Effector memory CD8-positive, alpha-beta T cell (primary cell): ENCODE measurements at places on chromosomes 6 and 20.

- H3K36me3 ChIP-seq, result no peaks in the 10 kb centered on the region
- H3K4me1 ChIP-seq, result no peaks in the 10 kb centered on the region
- H3K27me3 ChIP-seq, result no peaks in the 10 kb centered on the region
Observed at GRCh38 chr20:61704661-61705060, 361.0 kb downstream of the TAF4 start.

DNA sequence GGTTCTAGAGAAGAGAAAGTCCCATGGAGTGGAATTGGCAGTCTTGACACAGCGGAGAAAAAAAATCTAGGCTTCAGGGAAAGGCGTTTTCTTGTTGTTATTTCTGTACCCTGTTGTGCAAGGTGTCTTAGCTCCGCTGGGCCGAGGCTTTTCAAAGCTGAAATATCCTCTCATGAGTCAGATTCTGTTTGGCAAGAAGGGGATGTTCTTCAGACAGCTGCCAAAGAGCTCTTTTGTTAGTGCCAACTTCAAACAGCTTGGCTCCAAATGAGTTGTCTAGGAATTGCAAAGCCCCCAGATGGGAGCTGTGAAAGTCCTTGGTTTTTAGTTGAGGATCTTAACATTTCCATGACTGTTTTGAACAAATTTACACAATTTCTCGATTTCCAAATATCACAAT lies 45.6 kb downstream of the LRRN4 start:
- peaks cover 33% of the 10 kb centered on the region for H3K36me3 ChIP-seq
- peak overlapping the region; percentile 13 for H3K27ac ChIP-seq
- H3K4me1 ChIP-seq, result peaks cover 16% of the 10 kb centered on the region
- peak overlapping the region; percentile 92 for H3K4me3 ChIP-seq
- H3K27me3 ChIP-seq, result no peaks in the 10 kb centered on the region

DNA sequence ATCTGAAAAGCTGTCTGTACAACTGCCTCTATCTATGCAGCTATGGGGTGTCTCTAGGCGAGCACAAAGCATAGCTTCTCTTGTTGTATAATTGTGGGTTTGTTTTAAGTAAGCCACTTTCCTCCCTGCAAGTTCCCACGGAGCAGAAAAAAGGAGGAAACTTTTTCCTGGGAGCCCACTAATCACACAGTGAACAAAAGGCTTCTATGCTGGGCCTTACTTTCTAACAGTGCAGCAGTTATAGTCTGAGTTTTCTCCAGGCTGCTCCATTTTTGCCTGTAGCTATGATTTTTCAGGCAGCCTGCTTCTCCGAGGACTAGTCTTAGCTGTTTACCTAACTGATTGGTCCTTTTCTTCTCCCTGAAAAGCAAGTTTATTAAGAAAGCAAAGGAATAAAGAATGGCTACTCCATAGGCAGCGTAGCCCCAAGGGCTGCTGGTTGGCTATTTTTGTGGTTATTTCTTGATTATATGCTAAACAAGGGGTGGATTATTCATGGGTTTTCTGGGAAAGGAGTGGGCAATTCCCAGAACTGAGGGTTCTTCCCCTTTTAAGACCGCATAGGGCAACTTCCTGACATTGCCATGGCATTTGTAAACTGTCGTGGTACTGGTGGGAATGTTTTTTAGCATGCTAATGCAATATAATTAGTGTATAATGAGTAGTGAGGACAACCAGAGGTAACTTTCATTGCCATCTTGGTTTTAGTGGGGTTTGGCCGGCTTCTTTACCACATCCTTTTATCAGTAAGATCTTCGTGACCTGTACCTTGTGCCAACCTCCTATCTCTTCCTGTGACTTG lies 84.3 kb downstream of the OPRM1 start:
- no peaks in the 10 kb centered on the region for H3K36me3 ChIP-seq
- peaks cover 38% of the 10 kb centered on the region for H3K27me3 ChIP-seq
- DNase-seq, result no peak
- H3K27ac ChIP-seq, result no peak overlapping the region
- H3K4me3 ChIP-seq, result no peak overlapping the region

DNA sequence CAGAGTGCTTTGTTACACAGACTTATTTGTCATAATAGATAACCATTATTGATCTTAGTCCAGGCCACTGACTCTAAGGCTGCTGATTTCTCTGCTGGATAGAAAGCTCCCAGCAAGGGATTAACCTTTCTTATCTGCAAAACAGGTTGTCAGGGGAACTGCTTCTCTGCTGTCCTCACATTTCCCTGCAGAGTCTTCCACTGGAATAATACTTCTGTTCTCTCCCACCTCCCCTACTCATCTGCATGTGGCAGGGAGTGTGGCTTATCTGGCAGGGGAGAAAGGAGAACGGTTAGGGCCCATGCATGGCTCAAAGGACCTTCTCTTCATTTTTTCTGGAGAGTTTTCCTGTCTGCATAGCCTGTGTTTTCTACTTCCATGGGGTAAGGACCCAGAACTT lies 86.2 kb downstream of the LAMP5 start:
- no peak overlapping the region for H3K4me3 ChIP-seq
- no peaks in the 10 kb centered on the region for H3K4me1 ChIP-seq
- H3K36me3 ChIP-seq, result no peaks in the 10 kb centered on the region

DNA sequence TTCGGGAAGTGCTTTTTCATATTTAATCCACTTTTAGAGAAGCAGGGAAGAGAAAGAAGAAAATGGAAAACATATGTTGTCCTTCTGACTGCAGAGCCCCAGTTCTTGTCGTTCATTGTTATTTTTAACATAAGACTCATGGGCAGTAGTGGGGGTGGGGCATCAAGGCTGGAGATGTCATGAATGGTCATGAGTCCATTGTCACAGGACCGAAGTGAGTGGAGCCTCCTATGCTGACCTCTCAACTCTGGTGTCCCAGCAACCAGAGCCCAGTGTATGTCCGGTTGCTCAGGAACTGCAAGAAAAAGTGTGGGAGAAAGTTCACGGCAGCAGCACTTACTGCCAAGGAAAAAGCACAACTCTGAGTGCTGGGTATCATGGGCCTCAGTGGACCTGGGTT lies 108.6 kb downstream of the BANF2 start:
- peaks cover 30% of the 10 kb centered on the region for H3K27me3 ChIP-seq
- H3K4me3 ChIP-seq, result no peak overlapping the region
- peaks cover 1% of the 10 kb centered on the region for H3K36me3 ChIP-seq
- no peak overlapping the region for H3K27ac ChIP-seq
- no peaks in the 10 kb centered on the region for H3K4me1 ChIP-seq

- no peak overlapping the region for H3K27ac ChIP-seq
- DNase-seq, result no peak
- no peak overlapping the region for H3K4me3 ChIP-seq
- no peaks in the 10 kb centered on the region for H3K36me3 ChIP-seq
- no peaks in the 10 kb centered on the region for H3K4me1 ChIP-seq
Observed at GRCh38 chr6:92906385-92906784, 513.0 kb downstream of the EPHA7 start.

DNA sequence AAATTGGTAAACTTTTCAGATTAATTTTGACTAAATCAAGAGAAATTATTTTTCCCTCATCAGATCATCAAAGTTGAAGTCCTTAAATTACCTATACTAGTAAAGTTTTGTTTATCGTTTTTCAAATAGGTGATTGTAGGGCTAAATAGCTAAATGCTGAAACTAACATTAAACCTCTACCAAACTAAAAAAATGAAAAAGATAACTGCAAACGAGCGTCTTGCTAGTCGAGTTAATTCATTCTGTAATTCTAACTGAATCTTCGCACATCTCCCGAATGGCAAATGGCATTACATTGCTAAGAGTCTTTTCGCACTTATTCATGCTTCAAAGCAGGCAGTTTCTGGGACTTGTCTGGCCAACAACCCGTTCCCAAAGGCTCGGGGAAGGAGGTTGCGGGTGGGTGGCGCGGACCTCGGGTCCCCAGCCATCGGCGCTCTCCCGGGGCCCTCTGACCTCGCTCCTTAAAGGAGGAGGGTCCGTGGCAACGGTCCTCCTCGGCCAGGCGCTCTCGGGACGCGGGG lies 43.8 kb downstream of the POPDC3 start:
- H3K4me3 ChIP-seq, result peak overlapping the region; percentile 65
- H3K4me1 ChIP-seq, result peaks cover 4% of the 10 kb centered on the region
- no peak for DNase-seq
- H3K36me3 ChIP-seq, result no peaks in the 10 kb centered on the region

DNA sequence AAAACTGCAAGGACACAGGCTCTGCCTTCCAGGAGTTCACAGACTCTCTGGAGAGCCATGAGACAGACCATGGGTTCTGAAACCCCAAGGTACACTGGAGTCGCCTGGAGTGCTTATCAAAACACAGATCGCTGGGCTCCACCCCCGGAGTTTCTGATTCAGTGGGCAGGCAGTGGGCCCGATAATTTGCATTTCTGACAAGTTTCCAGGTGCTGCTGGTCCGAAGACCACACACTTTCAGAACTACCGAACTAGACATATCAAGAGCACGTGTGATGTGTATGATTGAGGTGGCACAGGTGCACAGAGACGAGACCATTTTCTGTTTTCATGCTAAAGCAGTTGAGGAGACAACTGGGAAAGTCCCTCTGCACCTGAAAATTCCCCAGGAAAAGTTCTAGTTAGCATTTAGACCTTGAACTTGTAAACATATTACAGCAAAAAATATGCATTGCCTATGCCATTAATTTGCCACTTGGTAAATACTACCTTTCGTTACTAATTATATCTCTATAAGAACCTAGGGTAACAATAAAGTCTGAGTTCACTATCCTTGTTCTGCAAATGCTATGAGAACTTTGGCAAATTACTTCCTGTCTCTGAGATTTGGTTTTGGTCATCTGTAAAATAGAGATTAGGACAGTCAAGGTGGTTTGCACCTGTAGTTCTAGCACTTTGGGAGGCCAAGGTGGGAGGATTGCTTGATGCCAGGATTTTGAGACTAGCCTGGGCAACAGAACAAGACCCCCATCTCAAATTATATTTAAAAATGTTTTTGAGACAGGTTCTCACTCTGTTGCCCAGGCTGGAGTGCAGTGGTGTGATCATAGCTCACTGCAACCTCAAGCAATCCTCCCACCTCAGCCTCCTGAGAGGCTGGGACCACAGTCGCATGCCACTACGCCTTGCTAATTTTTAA lies 14.3 kb upstream of the PIM1 start:
- H3K27me3 ChIP-seq, result no peaks in the 10 kb centered on the region
- no peaks in the 10 kb centered on the region for H3K36me3 ChIP-seq
- peaks cover 7% of the 10 kb centered on the region for H3K4me1 ChIP-seq
- DNase-seq, result no peak
- H3K27ac ChIP-seq, result no peak overlapping the region
- H3K4me3 ChIP-seq, result peak overlapping the region; percentile 60

GRCh38 chr6:43277643-43278523 lies 20.2 kb upstream of the SLC22A7 start:
- H3K4me3 ChIP-seq, result no peak overlapping the region
- DNase-seq, result no peak
- peaks cover 37% of the 10 kb centered on the region for H3K27me3 ChIP-seq
- H3K27ac ChIP-seq, result no peak overlapping the region
- peaks cover 13% of the 10 kb centered on the region for H3K4me1 ChIP-seq
- no peaks in the 10 kb centered on the region for H3K36me3 ChIP-seq

GRCh38 chr6:165268987-165269386 lies 40.4 kb downstream of the C6orf118 start:
- no peak overlapping the region for H3K4me3 ChIP-seq
- H3K27me3 ChIP-seq, result no peaks in the 10 kb centered on the region
- H3K27ac ChIP-seq, result no peak overlapping the region
- no peaks in the 10 kb centered on the region for H3K4me1 ChIP-seq

- H3K36me3 ChIP-seq, result no peaks in the 10 kb centered on the region
- H3K27me3 ChIP-seq, result peaks cover 54% of the 10 kb centered on the region
- no peak overlapping the region for H3K27ac ChIP-seq
- no peak for DNase-seq
Observed at GRCh38 chr20:52252664-52253063, 61.1 kb upstream of the ZFP64 start.

DNA sequence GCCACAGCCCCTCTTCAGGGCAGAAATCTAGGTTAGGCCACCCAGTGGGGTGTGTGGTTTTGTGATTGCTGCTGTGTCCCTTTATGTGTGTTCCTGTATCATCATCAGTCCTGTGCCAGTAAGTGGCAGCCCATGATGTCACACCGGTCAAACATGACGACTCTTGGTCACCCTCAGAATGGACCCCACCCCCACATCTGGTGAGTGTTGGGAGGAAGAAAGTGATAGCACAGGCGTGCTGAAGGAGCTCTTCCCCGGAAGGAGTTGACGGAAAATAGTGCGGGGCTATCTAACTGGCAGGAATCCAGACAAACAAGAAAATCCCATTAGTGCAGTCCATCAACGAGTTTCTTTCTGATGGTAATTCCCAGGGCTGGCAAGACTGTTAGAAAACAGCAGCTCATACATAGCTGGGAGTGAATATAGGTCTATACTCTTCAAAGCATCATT lies 33.4 kb upstream of the IL17A start:
- H3K4me3 ChIP-seq, result no peak overlapping the region
- no peak overlapping the region for H3K27ac ChIP-seq
- no peaks in the 10 kb centered on the region for H3K36me3 ChIP-seq
- peaks cover 12% of the 10 kb centered on the region for H3K4me1 ChIP-seq
- peaks cover 88% of the 10 kb centered on the region for H3K27me3 ChIP-seq

GRCh38 chr6:69487688-69488087 lies 309.1 kb downstream of the LMBRD1 start:
- no peaks in the 10 kb centered on the region for H3K4me1 ChIP-seq
- no peak overlapping the region for H3K4me3 ChIP-seq
- no peaks in the 10 kb centered on the region for H3K27me3 ChIP-seq
- DNase-seq, result no peak
- H3K27ac ChIP-seq, result no peak overlapping the region

DNA sequence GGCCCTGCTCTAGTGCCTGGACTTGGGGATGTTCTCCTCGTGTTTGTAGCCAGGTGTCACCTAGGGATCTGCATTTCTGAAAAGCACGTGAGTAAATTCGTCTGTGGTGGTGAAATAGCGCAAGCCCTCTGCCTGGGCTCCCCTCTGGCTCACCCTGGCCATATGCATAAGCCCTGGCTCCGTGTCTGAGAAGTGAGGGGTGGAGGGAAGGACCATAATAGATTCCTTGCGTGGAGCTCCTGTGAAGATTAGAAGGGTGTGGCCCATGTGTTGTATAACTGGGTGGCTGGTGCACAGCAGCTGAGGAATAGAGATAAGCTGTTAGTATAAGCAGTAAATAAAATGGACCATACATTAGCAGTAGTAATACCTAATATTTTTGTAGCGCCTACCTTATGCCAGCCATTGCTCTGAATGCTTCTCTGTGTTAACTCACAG lies 4.8 kb downstream of the BCAS1 start:
- H3K36me3 ChIP-seq, result peaks cover 3% of the 10 kb centered on the region
- DNase-seq, result no peak
- H3K27ac ChIP-seq, result no peak overlapping the region
- H3K4me3 ChIP-seq, result no peak overlapping the region

DNA sequence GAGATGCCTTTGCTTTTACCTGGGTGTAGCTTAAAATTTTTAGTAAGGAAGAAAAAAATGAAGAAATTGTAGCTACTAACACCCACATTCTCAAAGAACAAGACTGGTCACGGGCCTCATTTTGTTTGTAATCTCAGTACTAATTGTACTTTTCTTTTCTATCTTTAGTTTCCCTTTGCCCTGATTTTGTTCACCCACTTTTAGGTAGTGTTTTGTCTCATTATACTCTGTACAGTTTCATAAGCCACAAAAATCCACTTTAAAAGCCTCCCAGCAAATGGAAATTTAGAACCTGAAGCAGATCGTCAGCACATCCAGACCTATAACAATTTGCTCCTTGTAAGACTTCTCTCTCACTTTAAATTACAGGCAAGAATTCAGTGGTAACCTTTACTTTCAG lies 43.3 kb downstream of the TP53INP2 start:
- H3K36me3 ChIP-seq, result peaks cover 75% of the 10 kb centered on the region
- no peak for DNase-seq
- no peak overlapping the region for H3K27ac ChIP-seq
- H3K4me3 ChIP-seq, result no peak overlapping the region
- H3K4me1 ChIP-seq, result peaks cover 5% of the 10 kb centered on the region
